Islet precursor cell (in vitro differentiated cells): ENCODE measurements at places on chromosomes 7 and 10.

- peak; percentile 58 for DNase-seq
Observed at GRCh38 chr7:1668396-1669063, 1.5 kb upstream of the ELFN1 start.

DNA sequence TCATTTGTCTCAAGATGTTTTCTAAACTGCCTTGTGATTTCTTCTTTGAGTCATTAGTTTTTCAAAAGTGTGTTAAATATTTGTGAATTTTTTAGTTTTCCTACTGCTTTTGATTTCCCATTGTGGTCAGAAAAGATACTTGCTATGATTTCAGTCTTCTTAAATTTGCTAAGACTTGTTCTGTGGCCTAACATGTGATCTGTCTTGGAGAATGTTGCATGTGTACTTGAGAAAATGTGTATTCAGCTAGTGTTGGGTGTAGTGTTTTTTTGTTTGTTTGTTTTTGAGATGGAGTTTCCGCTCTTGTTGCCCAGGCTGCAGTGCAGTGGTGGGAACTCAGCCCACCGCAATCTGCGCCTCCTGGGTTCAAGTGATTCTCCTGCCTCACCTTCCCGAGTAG is 28.6 kb downstream of the BMPR1A start:
- DNase-seq: no peak

DNA sequence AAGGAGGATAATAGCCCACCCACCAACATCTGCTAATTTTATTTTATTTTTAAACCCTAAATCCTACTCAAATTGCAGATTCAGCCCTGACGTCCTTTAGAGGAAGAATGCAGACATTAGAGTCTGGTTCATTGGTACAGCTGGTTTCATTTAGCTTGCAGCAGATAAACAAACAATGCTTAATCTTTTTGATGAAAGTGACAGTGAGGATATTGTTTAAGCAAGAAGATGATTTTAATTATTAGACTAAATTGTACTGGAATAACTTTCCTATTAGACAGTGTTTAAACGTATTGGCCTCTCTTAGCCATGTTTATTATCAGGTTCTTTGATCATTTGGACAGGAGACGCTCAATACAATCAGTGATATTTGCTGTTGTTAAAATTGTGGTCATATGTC is 164.8 kb downstream of the CDK14 start:
- no peak for DNase-seq

DNA sequence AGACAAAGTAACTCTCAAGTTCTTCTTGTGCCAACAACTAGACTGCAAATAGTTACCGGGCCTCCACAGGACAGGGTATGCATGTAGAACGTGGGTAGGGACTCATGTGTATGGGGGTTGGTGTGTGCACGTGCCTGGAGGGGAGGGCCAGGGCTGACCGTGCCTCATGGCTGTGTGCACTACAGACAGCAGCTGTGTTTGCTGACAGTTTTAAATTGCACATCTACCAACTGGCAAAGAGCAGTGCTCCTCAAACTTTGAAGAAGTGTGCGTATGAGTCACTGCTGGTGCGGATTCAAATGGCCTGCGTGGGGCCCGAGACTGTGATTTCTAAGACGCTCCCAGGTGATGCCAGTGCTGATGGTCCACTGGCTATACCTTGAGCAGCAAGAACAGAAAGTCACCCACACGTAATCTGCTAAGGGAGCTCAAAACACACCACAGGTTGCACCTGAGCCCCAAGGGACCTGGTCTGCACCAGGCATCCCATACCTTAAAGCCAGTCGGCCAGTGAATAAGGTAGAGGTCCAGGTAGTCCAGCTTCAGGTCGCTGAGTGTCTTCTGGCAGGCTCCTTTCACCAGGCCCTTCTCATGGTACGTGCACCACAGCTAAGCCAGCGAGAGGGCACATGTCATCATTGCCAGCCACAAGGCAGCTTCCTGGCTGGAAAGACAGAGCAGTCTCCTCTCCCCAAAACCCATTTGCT is 8.5 kb downstream of the AKR1B1 start:
- no peak for DNase-seq

- peak; percentile 59 for DNase-seq
Observed at GRCh38 chr10:76033457-76034196, 602.2 kb downstream of the LRMDA start.

DNA sequence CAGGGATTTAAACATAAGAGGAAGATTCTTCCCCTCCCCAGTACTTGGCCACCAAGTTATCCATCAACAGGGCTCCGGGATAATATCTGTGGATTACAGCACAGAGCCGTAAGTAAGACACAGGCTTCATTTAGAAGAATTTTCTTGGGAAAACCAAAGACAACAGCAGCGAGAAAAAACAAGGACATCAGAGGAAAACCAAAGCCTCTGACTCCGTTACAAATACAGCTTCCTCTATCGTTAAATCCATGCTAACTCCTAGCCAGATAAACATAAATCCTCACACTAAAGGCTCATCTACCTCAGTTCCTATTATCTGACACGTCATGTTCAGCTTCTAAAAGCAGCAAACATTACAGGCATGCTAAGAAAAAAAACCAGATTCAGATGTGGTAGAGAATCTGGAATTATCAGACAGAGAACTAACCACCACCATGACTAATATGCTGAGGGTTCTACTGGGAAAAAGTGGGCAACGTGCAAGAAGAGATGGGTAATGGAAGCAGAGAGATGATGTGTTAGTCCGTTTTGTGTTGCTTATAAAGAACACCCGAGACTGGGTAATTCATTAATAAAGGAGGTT is 48.4 kb downstream of the BRI3 start:
- DNase-seq: no peak

GRCh38 chr7:105897999-105898398 is 21.6 kb upstream of the ATXN7L1 start:
- DNase-seq: no peak

DNA sequence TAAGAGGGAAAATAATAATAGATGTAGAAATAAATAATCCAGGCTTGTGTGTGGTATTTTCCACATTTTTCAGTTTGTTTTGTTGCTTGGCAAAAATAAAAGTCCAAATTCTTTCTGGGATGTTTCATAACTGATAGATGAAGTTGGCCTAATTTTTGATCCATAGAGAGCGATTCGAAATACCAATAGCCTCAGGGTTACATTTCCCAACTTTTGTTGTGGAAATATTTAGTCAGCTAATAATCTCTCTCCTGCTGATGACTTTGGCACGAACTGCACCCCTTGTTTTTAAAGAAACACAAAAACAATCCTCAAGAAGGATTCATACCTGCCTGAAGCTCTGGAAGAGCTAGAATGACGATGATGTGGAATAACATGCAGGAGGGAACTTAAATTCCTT is 483.2 kb downstream of the ADRA2A start:
- no peak for DNase-seq

DNA sequence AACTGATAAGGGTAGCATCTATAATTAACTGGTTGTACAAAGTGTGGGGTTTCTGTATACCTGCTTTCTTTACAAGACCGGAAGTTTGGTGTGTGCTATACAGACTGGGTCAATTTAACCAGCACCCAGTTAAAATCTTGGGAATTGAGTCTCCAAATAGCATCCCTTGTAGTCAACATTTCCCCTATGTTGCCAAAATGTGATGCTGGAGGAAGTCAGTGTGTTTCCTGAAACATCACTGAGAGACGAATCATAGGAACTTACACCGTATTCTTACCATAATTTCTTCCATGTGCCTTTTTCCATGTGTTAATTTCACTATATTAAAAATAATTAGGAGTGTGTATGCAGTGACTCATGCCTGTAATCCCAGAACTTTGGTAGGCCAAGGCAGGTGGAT is 1.7 kb downstream of the AKR1C4 start:
- no peak for DNase-seq

DNA sequence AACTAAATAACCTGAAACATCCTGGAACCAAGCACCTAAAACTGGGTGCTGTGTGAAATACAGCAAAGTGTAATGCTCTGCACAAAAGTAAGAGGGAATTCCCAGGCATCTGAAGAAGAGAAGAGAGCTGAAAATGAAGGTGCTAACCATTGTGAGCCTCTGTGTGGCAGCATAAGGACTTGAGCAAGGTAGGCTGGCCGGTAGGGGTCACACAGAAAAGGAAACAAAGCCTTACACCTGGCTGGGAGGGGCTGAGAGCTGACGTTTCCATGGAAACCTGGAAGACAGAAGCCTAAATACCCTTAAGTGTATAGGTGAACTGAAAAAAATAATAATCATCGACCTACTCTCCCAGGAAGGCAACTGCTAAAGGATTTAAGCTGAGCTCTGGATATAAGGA is 48.6 kb downstream of the CUL1 start:
- DNase-seq: peak; percentile 77
